ENCODE measurements at places on chromosomes 1 and 21.
A peak's percentile ranks its signal among the peaks of the same experiment; 100 is the strongest.

- DNase-seq: no peak
Measured at GRCh38 chr1:222416001-222416791, 131.7 kb downstream of the HHIPL2 start.

DNA sequence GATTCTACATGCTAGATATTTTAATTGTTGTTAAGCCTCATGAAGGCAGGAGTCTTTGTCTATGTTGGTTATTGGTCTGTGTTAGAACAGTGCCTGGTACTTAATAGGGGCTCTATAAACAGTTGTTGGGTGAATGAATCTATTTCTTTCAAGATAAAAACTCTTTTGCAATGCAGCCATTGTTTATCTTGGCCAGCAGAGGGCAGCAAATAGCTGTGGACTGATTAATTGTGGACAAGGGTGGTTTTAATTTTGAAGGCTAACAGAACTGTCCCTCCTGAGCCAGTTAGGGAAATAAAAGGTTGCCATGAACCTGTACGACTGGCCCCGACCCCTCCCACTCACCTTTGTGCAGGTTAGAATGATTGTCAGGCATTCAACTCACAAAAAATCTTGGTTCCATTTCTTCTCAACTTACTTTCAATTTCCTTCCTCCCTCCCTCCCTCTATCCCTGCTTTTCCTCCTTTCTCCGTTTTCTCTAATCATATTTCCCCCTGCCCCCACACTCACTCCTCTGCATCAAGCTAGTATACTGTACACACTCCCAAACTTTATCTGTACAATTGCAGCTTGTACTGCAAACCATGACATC lies 66.3 kb upstream of the DIRAS3 start:
- peak; percentile 4 for DNase-seq

GRCh38 chr1:184650177-184650866 lies 104.3 kb downstream of the EDEM3 start:
- DNase-seq: no peak

- no peak for DNase-seq
Measured at GRCh38 chr1:8193840-8194406, 124.0 kb upstream of the SLC45A1 start.

DNA sequence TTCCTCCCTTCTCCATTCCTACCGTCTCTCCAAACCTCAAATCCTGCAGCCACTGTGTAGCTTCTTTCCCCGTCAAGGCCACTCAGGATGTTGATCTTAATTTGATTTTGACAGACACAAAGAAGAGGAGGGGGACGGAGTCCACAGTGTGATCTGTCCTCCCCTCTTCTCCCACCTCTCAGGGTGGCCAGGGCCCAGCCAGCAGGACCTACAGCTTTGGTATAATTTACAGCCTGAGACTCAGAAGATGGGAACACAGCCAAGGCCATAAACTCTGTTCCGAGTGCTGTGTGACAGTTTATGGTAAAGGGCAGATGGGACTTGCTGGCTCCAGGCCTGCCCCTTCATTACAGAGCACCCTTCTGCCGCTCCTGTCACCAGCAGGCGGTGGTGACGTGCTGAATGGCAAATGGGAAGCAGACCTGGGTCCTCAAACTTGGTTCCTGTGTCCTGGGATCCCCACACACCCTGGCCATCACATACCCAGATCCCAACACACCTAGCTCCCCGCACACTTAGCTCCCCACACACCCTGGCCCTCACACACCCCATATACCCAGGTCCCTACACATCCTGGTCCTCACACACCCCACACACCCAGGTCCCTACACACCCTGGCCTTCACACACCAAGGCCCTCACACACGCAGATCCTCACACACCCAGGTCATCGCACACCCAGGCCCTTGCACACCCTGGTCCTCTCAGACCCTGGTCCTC lies 71.6 kb downstream of the CD2 start:
- no peak for DNase-seq

DNA sequence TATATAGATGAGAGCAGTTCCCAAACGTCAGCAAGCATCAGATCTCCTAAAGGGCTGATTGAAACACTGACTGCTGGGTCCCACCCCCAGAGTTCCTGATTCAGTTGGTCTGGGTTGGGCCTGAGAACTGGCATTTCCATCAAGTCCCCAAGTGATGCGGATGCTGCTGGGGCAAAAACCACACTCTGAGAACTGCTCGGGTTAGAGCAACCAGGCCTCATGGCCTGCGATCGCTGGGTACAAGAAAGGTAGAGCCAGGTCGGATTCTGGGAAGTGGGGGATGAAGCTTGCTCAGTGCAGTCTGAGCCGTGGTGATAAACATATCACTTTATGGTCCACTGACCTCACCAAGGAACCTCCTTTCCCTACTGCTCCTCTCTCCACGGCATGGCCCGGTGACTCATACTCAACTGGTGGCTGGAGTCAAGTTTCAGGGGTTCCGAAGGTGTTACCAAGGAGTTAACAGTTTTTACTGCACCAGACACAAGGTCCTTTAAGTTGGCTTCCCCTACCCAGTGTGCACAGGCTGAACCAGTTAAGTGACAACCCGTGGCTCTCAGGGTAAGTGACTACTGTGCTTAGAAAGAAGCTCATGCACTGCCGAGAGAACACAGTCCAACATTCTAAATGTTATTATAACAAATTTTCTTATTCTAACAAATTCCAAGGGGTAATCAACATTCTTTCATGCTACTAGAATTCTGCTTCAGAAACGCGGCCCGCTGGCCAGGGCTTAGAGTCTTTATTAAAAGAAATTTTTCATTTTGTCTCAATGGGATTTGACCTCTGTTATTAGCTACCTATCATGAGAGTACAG lies 153.5 kb downstream of the TGFBR3 start:
- DNase-seq: no peak

DNA sequence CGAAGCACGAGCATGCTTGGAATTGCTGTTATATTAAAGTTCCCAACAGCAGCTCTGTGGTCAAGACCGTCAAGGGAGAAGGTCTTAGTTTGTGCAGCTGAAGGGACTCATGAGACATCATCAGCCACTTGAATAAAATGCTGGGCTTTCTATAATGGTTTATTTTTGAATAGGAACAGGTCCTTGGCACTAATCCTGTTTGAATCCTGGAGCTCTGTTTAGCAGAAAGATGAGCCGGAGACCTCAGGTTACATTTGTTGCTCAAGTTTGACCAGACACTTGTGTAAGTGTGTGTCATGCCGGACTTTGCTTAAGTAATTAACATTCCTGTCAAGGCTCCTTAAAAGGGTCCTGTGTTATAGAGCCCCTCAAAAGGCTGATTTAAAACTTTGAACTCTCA lies 186.5 kb downstream of the ROR1 start:
- DNase-seq: no peak

DNA sequence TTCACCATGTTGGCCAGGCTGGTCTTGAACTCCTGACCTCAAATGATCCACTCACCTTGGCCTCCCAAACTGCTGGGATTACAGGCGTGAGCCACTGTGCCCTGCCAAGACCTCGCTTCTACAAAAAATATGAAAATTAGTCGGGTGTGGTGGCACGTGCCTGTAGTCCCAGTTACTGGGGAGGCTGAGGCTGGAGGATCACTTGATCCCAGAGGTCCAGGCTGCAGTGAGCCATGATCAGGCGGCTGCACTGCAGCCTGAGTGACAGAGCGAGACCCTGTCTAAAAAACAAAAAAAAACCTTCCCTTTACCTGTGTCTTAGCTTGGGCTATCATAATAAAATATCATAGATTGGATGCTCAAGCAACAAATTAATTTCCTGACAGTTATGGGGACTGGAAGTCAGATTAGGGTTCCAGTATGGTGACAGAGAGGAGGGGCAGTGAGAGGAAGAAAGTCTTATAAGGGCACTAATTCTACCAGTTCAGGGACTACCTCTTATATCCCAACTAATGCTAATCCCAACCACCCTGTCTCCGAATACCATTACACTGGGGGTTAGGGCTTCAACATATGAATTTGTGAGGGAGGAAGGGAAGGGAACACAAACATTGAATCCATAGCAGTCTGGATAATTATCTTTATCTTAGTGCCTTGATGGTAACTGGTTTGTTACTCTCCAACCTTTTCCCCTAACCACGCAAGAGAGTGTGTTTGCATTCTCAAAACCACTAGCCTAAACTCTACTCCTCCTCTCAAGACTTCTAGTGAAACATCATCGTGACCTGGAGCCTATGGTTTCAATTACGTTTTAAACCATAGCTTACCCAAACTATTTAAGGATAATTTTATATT lies 1.0 kb upstream of the NAXE start:
- DNase-seq: no peak

DNA sequence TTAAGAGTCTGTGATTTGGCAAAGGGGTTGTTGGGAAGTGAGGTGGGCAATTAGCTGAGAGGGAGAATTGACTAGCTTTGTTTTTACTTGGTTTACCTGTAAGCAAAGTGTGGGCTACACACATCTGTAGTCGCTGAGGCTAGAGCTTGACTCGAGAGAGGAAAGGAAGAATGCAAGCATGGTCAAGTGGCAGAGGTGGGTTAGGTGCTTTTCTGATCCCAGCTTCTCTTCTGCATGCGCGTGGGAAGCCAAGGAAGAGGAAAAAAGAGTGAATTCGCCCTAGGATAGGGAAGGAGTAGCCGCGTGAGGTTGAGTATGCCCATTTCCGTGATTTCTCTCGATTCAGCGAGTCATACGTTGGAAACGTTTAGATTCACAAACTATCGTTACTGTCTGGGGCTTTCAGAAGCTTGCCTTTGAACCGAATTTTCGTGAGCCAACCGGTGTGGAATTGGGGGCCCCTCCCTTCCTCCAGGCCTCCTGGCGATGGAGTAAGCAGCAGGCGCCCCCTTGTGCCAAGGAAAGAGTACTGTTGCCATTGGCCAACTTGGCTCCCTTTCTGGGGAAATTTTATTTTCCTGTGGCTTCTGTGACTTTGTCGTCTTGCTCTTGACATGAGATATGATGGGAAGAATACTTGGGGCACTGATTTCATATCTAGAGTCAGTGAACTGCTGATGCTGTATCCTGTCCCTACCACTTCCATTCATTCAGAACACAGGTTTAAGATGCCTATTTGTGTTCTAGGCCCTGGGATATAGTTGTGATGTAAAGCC lies 1.3 kb downstream of the PIGV start:
- DNase-seq: peak; percentile 81
